ENCODE measurements at places on chromosomes 11 and 22.

DNA sequence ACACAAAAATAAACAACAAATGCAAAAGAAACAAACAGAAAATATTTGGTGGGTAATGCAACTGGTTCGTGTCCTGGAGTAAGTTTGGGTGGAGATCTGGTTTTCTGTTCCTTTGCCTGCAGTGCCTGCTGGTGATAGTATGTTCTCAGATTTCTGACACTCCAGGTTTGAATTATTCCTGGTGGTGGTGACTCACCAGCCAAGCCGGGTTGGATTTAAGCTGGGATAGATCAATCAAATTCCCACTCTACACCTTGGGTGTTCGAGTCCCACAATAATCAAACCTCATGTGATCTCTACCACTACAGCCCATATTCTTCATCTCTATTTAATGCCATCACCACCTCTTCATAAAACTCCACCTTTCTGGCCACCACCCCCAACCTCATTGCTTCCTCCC, 421.8 kb downstream of the NTM start:
- DNase-seq = no peak

GRCh38 chr11:48141475-48142122, 75.0 kb upstream of the OR4B1 start:
- no peak for DNase-seq

GRCh38 chr22:44272401-44272771, 40.4 kb downstream of the SHISAL1 start:
- DNase-seq = no peak

- DNase-seq = peak; percentile 64
Measured at GRCh38 chr11:61917334-61918109, at the start of gene RAB3IL1. Gene RAB3IL1, minus strand, starts transcription at chr11:61917566. Its CDS starts 199 bp downstream, at chr11:61917367.

Measured in hematopoietic multipotent progenitor cell treated with erythropoietin and hydrocortisone succinate and interleukin-3 and kit ligand, for 6 days (in vitro differentiated cells).